ENCODE measurements at places on chromosomes 13 and 19. TPM values are rescaled to one million over a fixed set of nuclear protein-coding genes. Genes with fewer than 3 reads are reported as not detected.

- no peaks in the 10 kb centered on the region for H3K27me3 ChIP-seq
- H3K4me1 ChIP-seq = no peaks in the 10 kb centered on the region
- DNase-seq = no peak
- H3K4me3 ChIP-seq = no peak overlapping the region
- no peak overlapping the region for H3K27ac ChIP-seq
- H3K36me3 ChIP-seq = no peaks in the 10 kb centered on the region
Observed at GRCh38 chr19:29504454-29504853, 21.3 kb upstream of the VSTM2B start.

- peak overlapping the region; percentile 15 for H3K4me3 ChIP-seq
- no peaks in the 10 kb centered on the region for H3K27me3 ChIP-seq
- H3K27ac ChIP-seq = peak overlapping the region; percentile 65
- H3K36me3 ChIP-seq = no peaks in the 10 kb centered on the region
- DNase-seq = no peak
Observed at GRCh38 chr13:28719227-28720055, 671 bp upstream of the SLC46A3 start.

- no peak overlapping the region for H3K27ac ChIP-seq
- no peak overlapping the region for H3K4me3 ChIP-seq
- no peaks in the 10 kb centered on the region for H3K27me3 ChIP-seq
- no peak for DNase-seq
Observed at GRCh38 chr13:90238413-90238812, 1109.1 kb upstream of the MIR17HG start.

The SLC25A41 gene
- total RNA-seq = not detected

- H3K4me3 ChIP-seq = no peak overlapping the region
- no peak for DNase-seq
- H3K4me1 ChIP-seq = no peaks in the 10 kb centered on the region
- H3K27ac ChIP-seq = no peak overlapping the region
- no peaks in the 10 kb centered on the region for H3K36me3 ChIP-seq
- H3K27me3 ChIP-seq = no peaks in the 10 kb centered on the region
Observed at GRCh38 chr13:72290962-72291681, 424.1 kb upstream of the DACH1 start.

GRCh38 chr19:34458677-34459076 lies 22.9 kb upstream of the WTIP start:
- H3K4me3 ChIP-seq = no peak overlapping the region
- H3K27ac ChIP-seq = no peak overlapping the region
- no peak for DNase-seq
- H3K4me1 ChIP-seq = no peaks in the 10 kb centered on the region
- H3K27me3 ChIP-seq = no peaks in the 10 kb centered on the region

GRCh38 chr19:50728084-50728737 lies 5.0 kb downstream of the CLEC11A start:
- H3K4me1 ChIP-seq = peaks cover 11% of the 10 kb centered on the region
- DNase-seq = no peak
- H3K27ac ChIP-seq = no peak overlapping the region
- H3K27me3 ChIP-seq = peaks cover 9% of the 10 kb centered on the region
- H3K4me3 ChIP-seq = no peak overlapping the region
- H3K36me3 ChIP-seq = no peaks in the 10 kb centered on the region

DNA sequence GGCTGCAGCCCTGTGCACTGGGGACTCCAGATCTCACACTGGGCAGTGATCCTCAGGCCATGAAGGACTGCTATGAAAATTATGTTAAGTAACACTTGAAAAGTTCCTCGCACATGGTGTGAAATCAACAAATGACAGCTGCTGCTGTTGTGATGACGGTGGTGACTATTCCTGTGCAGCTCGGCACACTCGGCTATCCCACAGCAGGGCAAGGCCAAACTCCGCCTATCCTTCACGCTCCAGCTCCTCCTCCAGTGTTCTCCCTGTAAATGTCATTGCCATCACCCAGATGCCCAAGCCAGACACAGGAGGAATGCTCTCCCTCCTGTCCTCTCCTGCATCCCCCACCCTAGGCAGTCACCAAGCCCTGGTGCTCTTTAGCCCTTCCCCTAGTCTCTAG lies 31.3 kb downstream of the GRIK5 start:
- H3K27ac ChIP-seq = no peak overlapping the region
- DNase-seq = no peak
- no peak overlapping the region for H3K4me3 ChIP-seq
- no peaks in the 10 kb centered on the region for H3K4me1 ChIP-seq
- no peaks in the 10 kb centered on the region for H3K36me3 ChIP-seq

The KL gene
- total RNA-seq = not detected

The RABAC1 gene
- 97.4 TPM for total RNA-seq

DNA sequence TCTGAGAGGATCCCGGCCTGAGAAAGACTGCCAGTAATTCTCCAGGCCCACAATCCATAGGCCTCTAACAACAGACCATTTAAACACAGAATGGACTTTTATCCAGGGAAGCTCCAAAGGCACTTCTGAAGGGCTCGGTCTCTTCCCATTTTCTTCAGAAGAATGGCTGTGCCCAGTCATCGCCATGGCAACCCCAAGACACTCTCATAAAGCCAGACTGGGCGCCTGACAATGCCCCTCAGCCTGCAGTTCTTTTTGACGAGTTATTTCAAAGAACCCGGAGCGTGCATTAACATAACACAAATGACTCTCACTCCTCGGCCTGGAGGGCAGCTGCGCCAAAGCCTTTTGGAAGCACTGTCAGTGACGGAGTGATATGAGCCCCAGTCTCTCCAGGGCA lies 61.0 kb downstream of the RASA3 start:
- no peak overlapping the region for H3K27ac ChIP-seq
- H3K36me3 ChIP-seq = peaks cover 46% of the 10 kb centered on the region
- H3K27me3 ChIP-seq = no peaks in the 10 kb centered on the region
- no peak overlapping the region for H3K4me3 ChIP-seq
- H3K4me1 ChIP-seq = peaks cover 33% of the 10 kb centered on the region

GRCh38 chr13:42524487-42525034 lies 49.4 kb upstream of the TNFSF11 start:
- H3K36me3 ChIP-seq = no peaks in the 10 kb centered on the region
- H3K27me3 ChIP-seq = no peaks in the 10 kb centered on the region
- H3K27ac ChIP-seq = no peak overlapping the region
- no peak for DNase-seq
- no peaks in the 10 kb centered on the region for H3K4me1 ChIP-seq
- no peak overlapping the region for H3K4me3 ChIP-seq

DNA sequence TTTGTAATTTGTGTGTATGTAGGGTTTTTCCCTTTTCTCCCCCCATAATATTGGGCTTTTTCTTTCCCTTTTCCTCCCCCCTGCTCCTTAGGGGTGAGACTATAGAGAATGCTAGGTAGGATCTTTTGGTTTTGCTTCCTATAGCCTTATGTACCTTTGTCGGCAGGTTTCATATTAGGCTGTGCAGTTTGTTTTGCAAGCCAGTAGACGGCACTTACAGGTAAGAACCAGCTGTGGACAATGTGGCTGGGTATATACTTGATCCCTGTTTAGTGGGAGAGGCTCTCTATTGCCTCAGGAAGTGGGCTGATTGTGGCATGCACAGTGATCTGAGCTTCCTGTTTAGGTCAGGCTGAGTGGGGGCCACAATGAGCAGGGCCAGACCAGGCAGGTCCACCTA lies 359.2 kb upstream of the OBI1 start:
- DNase-seq = peak; percentile 27
- H3K27me3 ChIP-seq = no peaks in the 10 kb centered on the region
- no peaks in the 10 kb centered on the region for H3K4me1 ChIP-seq

The GZMM gene
- 28.7 TPM for total RNA-seq

The STAP2 gene
- 2.4 TPM for total RNA-seq

GRCh38 chr13:107234319-107235073 lies 666.6 kb upstream of the ARGLU1 start:
- H3K4me1 ChIP-seq = no peaks in the 10 kb centered on the region
- no peak for DNase-seq
- H3K4me3 ChIP-seq = no peak overlapping the region
- no peak overlapping the region for H3K27ac ChIP-seq
- no peaks in the 10 kb centered on the region for H3K36me3 ChIP-seq

DNA sequence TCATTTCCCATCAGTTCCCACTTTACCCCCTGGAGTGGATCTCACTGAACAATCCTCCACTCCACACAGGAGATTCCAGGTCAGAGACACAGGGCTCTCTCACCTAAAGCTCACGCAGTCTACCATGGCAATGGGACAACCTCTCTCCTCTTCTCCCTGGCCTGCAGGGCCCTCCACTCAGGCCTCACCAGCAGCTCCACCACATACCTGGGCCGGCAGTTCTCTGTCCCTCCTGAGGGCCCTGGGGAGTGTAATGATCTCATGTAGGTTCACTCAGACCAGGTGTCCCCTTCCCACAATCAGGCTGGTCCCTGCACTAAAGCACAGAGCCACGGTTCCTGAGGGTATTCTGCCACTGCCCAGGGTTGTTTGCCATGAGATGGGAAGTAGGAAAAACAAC lies 15.6 kb downstream of the CEACAM3 start:
- H3K27ac ChIP-seq = no peak overlapping the region
- H3K36me3 ChIP-seq = no peaks in the 10 kb centered on the region

The ATP4A gene
- total RNA-seq = not detected

GRCh38 chr19:32168111-32168510 lies 177.3 kb upstream of the ZNF507 start:
- no peaks in the 10 kb centered on the region for H3K27me3 ChIP-seq
- H3K4me1 ChIP-seq = no peaks in the 10 kb centered on the region
- no peak overlapping the region for H3K4me3 ChIP-seq
- H3K36me3 ChIP-seq = no peaks in the 10 kb centered on the region

DNA sequence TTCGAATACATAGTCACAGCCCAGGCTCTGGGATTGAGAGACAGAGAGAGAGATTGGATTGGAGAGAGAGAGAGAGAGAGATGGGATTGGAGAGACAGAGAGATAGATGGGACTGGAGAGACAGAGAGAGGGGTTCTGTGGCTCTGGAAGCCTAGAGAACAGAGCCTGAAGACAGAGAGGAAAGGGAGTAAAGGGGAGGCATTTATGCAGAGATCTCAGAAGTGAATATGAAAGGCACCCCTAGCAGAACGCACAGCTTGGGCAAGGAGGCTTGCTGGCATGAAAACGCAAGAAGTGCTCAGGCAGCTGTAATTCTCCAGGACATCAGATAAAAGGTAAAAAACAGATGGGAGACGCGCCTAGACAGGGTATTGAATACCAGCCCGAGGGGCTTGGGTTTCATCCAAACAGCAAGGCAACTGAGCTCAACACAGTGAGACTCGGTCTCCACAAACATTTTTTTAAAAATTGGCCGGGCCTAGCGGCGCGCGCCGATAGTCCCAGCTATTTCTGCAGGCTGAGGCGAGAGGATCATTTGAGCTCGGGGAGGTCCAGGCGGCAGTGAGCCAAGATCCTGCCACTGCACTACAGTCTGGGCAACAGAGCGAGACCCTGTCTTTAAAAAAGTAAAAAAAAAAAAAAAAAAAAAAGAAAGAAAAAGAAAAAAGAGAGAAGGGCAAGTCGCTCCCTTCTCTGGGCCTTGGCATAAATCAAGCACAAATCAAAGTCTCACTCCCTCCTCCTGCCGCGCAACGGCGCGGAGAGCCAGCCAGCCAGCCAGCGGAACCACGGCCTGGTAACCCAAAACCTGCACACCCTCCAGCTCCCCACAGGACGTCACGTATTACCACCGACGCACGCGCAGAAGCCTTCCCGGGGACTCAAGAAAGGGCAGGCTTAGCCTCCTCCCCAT lies 774 bp upstream of the PPP2R1A start:
- H3K36me3 ChIP-seq = peaks cover 10% of the 10 kb centered on the region
- peak overlapping the region; percentile 67 for H3K27ac ChIP-seq
- DNase-seq = no peak
- H3K4me1 ChIP-seq = peaks cover 44% of the 10 kb centered on the region

- no peaks in the 10 kb centered on the region for H3K4me1 ChIP-seq
- H3K4me3 ChIP-seq = no peak overlapping the region
- H3K27me3 ChIP-seq = no peaks in the 10 kb centered on the region
- no peak for DNase-seq
- no peak overlapping the region for H3K27ac ChIP-seq
Observed at GRCh38 chr13:90792335-90792734, 555.2 kb upstream of the MIR17HG start.

The PINLYP gene
- 0.84 TPM for total RNA-seq

The ACTN4 gene
- 151 TPM for total RNA-seq

- no peaks in the 10 kb centered on the region for H3K27me3 ChIP-seq
- no peak overlapping the region for H3K4me3 ChIP-seq
- DNase-seq = no peak
- no peaks in the 10 kb centered on the region for H3K4me1 ChIP-seq
Observed at GRCh38 chr13:23146811-23147625, 33.8 kb upstream of the SGCG start.

DNA sequence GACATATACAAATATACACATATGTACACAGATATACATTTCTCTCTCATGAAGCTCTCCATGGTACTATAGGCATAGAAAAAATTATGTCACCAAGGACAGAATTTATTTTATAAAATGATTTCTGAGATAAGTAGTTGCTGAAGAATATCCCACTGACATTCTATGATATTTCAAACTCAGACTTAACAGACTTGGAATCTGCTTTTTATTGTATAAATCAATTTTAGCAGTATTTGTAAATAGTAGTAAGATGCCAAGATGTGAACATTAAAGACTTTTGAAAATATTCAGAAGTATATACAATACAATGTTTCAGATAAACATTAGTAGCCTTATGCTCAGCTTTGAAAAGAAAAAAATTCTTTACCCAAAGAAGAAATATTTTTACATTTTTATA lies 107.4 kb upstream of the ARGLU1 start:
- no peak overlapping the region for H3K4me3 ChIP-seq
- no peak for DNase-seq
- H3K27me3 ChIP-seq = no peaks in the 10 kb centered on the region
- no peak overlapping the region for H3K27ac ChIP-seq
- no peaks in the 10 kb centered on the region for H3K36me3 ChIP-seq
- no peaks in the 10 kb centered on the region for H3K4me1 ChIP-seq

The NTF4 gene
- not detected for total RNA-seq

DNA sequence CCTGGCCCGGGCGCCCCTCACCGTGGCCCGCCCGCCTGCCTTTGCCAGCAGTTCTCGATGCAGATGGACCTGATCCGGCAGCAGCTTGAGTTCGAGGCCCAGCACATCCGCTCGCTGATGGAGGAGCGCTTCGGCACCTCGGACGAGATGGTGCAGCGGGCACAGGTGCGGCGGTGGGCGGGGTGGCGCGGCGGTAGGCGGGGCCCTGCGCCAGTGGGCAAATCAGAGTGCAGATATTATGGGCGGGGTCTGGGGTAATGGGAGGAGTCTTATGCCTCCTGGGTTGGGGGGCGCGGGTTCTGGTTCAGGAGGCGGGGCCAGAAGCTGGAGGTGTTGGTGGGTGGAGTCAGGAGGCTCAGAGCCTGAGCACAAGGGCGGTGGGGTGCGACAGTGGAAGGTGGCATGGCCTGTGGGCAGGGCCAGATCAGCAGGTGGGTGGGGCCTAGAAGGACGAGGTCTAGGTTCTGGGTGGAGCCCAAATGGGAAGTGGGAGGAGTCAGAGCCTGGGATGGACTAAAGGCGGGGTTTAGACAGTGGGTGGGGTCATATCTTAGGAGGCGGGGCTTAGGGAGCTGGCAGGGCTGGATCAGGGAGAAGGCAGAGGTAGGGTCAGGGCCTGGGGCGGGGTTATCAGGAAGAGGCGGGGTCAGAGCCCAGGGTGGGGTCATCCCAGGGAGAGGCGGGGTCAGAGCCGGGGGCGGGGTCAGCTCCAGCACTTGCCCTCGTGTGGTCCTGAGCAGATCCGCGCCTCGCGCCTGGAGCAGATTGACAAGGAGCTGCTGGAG lies 5.6 kb downstream of the APC2 start:
- H3K27me3 ChIP-seq = peaks cover 11% of the 10 kb centered on the region
- H3K36me3 ChIP-seq = no peaks in the 10 kb centered on the region
- H3K27ac ChIP-seq = no peak overlapping the region
- H3K4me3 ChIP-seq = no peak overlapping the region
- peak; percentile 51 for DNase-seq
- H3K4me1 ChIP-seq = peaks cover 19% of the 10 kb centered on the region

Data from CD4-positive, alpha-beta memory T cell (primary cell).